Left lobe of liver (tissue), 2 donors: ENCODE measurements at places on chromosomes 12 and 14.

- DNase-seq, result no peak
These were observed 86.6 kb upstream of the SLC24A4 start for GRCh38 chr14:92236243-92236900.

DNA sequence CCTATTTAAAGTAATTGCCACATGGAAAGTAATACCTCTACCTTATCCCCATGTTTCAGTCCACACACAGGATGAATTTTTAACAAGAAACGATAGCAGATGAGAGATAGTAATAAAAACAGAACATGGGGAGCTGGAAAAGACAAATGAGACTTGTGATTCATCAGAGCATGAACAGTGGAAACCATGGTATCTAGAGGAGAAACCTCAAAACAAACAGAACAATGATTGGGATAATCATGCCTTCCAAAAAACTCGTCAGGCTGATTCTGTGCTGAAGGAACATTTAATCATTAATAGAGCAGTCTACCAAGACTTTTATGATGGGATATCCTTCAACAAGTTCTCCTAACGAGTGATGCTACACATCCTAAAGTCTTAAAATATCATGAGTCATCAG lies 1390.7 kb downstream of the FSCB start:
- no peak for DNase-seq

- no peak for DNase-seq
These were observed 2.0 kb upstream of the PLXNC1 start for GRCh38 chr12:94146166-94146936.

DNA sequence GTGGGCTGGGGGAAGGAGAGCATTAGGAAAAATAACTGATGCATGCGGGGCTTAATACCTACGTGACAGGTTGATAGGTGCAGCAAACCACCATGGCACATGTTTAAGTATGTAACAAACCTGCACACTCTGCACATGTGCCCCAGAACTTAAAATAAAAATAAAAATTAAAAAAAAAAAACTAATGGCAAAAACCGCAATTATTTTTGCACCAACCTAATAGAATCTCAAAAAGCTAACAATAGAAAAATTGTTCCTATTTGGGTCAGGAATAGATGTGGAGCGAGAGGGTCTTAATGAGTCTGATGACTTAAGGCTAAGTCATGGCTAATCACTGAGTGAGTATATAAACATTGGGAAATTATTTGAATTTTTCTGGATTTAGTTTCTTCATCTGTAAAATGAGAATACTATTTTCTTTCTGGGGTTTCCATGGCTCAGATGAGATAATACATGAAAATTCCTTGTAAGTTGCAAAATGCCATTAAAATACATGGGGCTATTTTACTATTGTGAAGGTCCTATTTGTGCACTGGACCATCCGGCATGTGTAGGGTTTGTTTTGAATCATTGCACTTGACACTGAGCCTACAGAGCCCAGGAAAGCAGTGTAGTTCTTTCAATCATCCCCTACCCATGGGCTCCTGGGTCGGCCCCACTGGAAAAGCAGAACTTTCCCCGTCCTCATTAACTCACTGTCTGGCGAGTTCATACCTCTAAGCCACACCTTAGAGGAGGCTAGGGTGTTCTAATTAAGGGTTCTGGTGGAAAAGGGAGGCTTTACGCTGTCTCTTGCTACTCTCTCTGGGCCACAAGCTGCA lies 164.1 kb upstream of the NTF3 start:
- no peak for DNase-seq

- no peak for DNase-seq
These were observed 17.4 kb downstream of the LTBP2 start for GRCh38 chr14:74594606-74595005.
